NCI-H2081 treated with DMSO at 0.1 percent for 48 hours (cell line): ENCODE measurements at places on chromosomes 6 and 20.

DNA sequence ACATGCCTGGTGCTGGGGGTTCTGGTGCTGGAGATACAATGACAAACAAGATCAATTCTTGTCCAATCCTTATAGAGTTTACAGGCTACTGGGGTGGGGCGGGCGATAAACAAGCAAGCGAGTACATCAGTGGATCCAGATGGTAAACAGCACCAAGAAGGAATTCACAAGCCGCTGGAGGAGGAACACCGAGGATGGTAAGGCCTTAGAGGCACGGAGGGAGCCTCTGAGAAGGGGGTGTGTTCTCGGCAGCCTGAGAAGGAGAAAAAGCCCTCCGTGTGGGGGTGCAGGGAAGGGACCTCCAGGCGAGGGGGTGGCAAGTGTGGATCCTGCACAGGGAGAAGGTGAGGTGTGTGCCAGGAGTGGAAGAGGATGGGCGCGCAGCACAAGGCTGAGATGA, 276.5 kb upstream of the FOXQ1 start:
- no peak for DNase-seq

DNA sequence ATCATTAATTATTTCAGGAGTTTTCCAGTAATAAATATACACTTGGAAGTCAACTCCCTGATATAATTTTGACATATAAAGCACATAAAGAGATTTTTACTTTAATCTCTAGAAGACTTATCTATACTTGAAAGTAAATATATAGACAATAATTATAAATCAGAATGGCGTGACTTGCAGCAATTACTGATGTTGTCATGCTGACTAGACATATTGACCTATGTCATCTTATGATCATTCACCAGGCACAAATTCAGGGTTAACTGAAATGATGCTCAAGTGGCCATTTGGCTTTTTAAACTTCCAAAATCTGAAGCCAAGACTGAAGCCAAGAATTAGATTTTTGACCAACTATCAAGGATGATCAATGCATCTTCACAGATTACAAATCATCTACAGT, 192.2 kb downstream of the MCHR2 start:
- no peak for DNase-seq

DNA sequence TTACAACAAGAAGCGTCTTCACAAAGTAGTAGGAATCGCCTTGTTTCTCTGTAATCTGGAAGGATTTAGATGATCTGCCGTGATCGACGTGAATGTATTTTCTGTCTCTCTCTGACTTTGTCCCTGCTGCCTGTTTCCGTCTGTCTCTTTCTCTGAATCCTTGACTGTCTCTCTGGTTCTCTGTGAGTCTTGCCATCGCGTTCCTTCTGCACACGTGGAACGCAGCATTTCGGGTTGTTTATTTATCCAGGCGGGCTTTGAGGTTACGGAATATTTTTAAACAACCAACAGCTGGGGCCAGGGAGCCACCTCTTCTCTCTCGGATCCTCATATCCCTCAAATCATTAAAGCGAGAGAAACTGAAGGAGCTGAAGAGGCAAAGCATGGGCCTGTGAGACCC, 215.9 kb downstream of the ZDHHC14 start:
- DNase-seq: no peak

- DNase-seq: no peak
These were observed 126.6 kb downstream of the ADAT2 start for GRCh38 chr6:143323729-143324470.

DNA sequence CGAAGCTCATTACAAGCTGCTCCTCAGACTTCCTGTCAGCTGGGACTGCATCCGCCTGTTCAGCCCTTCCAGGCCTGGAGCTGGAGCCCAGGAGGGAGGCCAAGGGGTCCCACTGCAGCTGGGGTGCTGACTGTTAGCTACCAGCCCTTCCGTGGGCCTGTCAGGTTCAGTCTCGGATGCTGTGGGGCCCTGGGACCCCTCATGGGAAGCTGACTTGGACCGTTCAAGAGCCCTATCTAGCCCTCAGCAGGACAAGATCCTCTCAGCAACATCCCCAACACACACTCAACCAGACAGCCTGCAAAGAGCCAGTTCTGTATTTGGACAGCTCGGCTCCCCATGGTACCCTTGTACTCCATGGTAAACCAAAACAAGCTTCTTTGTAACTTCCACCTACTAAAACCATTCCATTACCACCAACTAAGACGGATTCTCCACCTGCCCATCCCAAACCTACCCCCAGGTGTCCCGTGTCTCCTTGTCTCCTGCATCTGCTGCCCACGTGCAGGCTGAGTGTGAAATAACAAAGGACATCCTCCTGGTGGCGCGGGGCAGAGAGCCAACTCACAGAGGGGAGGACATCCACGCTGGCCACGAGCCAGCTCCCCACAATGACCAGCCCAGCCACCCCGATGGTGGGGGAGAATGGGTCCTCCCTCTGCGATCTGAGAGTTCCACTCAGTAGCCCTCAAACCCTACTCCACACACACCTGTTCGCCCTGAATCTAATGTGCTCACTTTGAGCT, 111.2 kb downstream of the TAF4 start:
- DNase-seq: peak; percentile 49
